CD4-positive, alpha-beta T cell treated with Interleukin-2 at 100 ng/mL for 4 hours (primary cell): ENCODE measurements at places on chromosomes 6 and 20.
A peak's percentile ranks its signal among the peaks of the same experiment; 100 is the strongest.

DNA sequence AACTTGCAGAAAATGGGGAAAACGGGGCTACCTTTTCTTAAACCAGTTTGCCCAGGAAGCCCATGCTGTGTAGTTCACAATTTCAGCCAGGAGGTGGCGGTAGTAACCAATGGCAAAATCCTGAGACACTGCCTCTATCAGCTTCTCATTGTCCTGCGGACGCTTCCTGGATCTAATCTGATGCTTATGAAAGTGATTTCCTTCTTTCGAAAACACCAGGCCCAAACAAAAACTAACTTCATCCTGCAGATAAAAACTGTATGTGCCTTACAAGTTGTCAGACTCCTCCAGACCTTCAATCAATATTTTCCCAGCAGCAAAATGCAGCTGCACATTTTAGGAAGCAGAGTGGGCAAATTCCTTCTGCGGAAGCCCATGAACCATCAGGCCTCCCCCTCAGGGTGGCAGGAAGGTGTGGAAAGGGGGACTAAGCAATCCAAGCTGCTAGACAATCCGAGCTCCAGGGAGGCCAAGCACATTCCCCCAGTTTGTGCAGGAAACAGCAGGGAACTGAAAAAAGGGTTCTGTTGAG, 88.5 kb downstream of the LY86 start:
- peak; percentile 79 for DNase-seq

- no peak for DNase-seq
Measured at GRCh38 chr6:111228094-111228493, 140.8 kb downstream of the SLC16A10 start.

GRCh38 chr6:15619330-15619729, 43.5 kb downstream of the DTNBP1 start:
- no peak for DNase-seq

GRCh38 chr6:18070486-18070885, 52.0 kb downstream of the NHLRC1 start:
- DNase-seq, result no peak

DNA sequence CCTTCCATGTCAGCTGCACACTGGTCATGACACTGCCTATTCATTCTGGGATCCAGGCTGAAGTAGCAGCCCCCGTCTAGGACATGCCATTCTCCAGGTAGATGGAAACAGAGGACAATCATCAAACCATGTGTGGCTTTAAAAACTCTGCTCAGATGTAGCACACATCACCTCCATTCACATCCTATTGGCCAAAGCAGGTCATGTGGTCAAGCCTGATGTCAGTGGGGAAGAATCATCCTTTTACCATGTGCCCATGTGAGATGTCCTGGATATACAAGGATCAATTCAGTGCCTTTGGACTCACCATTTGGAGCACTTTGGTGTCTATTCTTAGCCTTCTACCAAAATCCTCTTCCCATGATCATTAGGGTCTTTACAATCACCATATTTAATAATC, 99.5 kb downstream of the CDC5L start:
- no peak for DNase-seq

- DNase-seq, result no peak
Measured at GRCh38 chr6:43298565-43299337, 691 bp downstream of the SLC22A7 start.

- DNase-seq, result no peak
Measured at GRCh38 chr6:70709826-70710225, 42.1 kb downstream of the SMAP1 start.

DNA sequence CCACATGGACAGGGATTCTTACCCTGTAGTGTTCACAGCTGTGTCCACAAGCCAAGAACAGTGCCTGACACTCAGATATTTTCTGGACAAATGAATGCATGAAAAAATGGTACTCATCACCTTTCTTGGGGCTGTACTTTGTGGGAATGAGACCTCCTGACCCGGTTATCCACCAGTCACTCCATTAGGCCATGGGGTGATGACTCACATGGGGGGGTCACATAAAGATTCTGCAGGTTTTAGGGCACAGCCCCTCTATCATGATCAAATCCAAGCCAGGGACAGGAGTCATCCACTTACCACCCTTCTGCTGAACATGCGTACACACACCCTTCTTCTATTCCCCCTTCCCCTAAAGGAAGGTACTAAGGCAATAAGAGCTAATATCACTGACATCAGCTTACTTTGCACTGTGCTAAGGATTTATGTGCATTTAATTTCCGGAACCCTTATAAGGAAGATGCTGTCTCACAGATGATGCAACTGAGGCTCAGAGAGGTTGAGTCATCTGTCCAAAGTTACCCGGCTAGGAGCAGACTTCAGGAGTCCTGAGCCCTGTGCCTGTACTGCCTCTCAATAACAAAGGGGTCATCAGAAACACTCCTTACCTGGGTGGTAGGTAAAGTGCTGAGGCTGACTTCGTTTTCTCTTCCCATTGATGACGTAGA, 107.8 kb downstream of the NFATC2 start:
- no peak for DNase-seq
